Stimulated activated CD8-positive, alpha-beta memory T cell treated with anti-CD3 and anti-CD28 coated beads, Interleukin-15, amount 100 ng/mL, for 24 hours (primary cell): ENCODE measurements at places on chromosomes 3 and 15.

GRCh38 chr3:57816471-57817095 lies 60.5 kb downstream of the SLMAP start:
- no peak for DNase-seq

DNA sequence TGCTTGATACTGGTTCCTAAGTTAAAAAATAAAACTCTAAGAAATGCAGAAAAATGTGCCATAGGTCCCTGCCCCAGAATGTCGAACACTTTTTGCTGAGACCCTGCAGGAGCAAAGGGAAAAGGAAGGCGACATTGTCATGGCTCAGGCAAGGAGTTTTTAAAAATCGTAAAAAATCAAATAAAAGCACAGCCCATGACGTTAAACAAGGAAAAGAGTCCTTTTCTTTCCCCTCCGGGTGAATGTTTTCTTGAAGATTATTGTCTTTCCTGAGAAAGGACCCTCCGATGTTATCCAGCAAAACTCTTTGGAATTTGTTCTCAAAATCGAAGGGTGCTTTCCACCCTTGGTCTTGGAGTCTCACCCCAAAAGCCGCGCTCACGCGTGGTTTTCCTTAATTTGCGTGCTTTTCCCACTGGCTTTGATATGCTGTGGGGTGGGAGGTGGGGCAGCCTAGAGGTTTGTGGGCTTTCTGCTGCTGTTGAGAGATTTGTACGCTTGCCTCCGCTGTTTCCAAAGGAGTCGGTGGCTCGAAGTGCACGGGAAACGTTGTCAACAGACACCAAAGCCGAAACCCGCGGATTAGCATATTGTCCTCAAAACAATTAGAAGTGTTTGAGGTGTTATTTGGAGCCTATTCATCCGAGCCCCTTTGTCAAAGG lies 2.9 kb downstream of the SOX14 start:
- DNase-seq, result no peak

DNA sequence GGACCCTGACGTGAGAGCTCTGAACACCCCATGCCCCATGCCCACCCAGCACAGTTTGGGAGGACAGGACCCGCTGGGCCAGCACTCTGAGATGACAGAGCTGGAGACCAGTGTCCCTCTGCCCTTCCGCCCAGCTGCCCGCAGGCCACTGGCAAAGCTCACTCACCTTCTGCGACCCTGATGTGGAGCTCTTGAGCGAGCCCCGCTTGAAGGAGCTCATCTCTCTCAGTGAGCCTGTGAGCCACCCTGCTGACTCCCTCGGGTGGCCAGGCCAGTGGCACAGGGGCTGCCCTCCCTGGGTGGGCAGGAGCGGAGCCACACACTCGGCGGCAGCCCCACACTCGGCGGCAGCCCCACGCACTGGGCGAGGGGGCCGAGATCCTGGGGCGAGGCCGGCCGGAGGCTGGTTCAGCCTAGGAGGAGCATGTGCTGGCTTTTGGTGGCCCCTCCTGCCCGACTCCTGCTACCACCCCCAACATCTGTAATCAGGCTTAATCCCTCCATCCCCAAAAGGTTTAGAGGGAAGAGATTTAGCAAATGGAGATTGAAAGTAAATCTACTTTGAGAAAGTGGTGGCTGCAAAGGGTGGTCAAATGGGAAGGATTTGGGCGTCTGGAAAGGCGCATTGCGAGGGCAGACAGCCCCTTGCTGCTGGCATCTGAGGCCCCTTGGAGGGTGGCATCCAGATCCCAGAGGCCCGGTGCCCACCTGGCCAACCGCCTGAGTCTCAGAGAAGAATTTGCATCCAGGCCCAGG lies 59.4 kb upstream of the TRPM1 start:
- no peak for DNase-seq

GRCh38 chr15:63971427-63971805 lies 74.9 kb downstream of the DAPK2 start:
- DNase-seq, result no peak

DNA sequence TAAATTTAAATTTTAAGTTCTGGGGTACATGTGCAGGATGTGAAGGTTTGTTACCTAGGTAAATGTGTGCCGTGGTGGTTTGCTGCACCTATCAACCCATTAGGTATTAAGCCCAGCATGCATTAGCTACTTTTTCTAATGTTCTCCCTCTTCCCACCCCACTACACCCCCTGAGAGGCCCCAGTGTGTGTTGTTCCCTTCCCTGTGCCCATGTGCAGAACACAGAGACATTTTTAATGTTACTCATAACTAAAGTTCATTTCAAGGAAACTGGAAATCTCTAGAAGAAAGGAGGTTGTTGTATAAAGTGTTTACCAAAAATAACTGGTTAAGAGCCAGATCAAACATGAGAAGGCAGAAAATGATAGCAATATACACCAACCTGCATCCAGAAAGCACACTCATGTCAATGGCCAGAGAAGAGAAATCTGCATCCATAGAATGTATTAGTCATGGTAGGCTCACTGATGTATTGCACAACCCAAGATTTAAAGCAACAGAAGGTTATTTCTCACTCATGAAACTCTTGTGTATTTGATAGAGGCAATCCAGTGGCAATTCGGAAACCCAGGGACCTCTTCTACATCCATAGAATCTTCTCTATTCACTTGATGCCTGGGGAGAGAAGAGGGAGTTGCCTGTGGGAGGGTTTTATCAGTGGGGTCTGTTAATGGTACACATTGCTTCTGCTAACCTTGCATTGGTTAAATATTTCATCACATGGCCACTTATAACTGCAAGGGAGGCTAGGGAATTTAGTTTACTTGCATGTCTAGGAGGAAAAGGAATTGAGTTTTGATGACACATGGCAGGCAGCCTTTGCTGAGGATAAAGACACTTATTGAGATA lies 321.9 kb upstream of the RASGRP1 start:
- no peak for DNase-seq

DNA sequence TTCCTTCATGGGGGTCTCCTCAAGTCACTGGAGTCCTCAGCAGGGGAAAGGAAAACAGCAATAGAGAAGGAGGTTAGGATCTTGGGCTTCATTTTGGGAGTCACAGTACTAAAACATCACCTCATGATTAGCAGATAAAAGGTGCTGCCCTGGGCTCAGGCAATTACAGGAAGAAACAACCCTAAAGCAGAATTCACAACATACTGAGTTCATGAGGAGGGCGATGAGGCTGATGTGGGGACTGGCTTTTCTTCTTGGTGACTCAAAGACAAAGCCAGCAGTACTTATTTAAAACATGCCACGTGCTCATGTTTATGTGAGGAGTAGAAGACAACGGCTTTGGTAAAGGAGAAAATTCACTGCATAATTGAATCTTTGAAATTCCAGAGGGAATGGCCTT lies 822.3 kb upstream of the CFAP20DC start:
- no peak for DNase-seq

GRCh38 chr3:44969154-44969827 lies 6.7 kb downstream of the ZDHHC3 start:
- DNase-seq, result no peak
